Upper lobe of left lung (tissue), 6 donors: ENCODE measurements at places on chromosomes 2 and 18. TPM values are rescaled to one million over a fixed set of nuclear protein-coding genes. Genes with fewer than 3 reads are reported as not detected.

GRCh38 chr2:21032338-21033236, 11.3 kb downstream of the APOB start:
- DNase-seq, result peak; percentile 10

DNA sequence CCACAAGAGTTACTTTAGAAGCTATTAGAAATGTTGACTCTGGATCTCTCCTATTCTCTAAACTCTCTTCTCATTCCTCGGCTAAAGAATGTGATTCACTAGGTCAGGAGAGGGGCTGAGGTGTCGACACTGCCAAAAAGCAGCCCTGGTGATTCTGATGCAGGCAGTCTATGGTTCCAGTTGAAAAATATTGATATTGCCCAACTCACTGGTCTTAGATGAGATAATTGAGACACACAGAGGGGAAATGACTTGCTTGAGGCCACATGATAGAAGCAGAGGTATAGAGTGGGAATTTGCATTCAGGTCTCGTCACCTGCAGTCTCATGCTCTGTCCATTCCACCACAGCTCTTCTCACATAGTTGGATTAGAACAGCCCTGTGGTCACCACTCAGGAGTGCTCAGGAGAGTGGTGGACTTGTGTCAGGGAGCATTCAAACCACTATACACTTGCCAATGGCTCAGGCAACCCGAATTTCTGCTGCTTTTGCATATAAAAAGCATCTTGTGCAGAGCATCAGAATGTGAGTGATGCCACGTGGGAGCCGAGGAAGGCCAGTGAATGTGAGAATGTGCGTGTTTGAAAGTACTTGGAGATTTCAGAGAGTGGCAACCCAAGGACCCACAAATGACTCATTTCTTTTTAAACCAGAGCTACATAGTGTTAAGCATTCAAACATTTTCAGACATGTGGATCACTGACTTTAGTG, 65.1 kb upstream of the CTLA4 start:
- DNase-seq, result no peak

DNA sequence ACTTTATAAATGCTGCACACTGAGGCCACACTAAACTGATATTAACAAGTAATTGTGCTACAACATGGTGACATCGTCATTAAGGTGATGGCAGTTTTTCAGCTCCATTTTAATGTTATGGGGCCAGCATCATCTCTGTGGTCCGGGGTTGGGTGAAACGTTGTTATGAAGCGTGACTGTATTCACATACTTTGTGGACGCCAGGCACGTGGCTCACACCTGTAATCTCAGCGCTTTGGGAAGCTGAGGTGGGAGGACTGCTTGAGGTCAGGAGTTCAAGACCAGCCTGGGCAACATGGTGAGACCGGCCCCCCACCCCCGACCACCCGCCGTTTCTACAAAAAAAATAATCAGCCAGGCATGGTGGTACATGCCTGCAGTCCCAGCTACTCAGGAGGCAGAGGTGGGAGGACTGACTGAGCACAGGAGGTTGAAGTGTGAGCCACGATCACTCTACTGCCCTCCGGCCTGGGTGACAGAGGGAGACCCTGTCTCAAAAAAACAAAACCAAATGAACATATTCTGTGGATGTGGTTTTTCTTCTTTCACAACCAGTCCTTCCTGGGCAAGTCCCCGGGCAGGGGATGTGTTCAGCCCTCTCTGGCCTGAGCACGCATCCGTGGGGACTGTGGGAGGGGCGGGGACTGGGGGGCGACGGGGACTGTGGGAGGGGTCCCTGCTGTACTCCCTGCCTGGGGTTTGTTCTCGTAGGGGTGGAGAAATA, 12.9 kb upstream of the GAL3ST2 start:
- peak; percentile 17 for DNase-seq

DNA sequence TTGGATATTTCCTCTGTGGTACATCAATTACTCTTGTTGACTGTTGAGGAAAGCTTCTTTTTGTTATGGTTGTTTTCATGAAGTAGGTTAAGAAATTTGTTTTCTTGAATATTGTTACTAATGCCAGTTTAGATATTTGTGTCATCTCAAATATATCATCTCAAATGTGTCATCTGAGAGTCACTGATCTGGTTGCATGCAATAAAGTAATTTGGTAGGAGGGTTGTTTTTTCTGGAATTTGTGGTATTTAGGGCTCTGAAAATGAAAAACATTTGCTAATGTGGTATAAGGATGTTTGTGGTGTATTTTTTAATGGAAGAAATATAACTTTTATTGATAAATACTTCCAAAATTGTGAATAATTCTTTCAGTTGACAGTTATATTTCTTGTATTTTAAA, 117.7 kb downstream of the GREB1L start:
- no peak for DNase-seq

GRCh38 chr18:57014772-57015413, 132.0 kb upstream of the BOD1L2 start:
- DNase-seq, result no peak

DNA sequence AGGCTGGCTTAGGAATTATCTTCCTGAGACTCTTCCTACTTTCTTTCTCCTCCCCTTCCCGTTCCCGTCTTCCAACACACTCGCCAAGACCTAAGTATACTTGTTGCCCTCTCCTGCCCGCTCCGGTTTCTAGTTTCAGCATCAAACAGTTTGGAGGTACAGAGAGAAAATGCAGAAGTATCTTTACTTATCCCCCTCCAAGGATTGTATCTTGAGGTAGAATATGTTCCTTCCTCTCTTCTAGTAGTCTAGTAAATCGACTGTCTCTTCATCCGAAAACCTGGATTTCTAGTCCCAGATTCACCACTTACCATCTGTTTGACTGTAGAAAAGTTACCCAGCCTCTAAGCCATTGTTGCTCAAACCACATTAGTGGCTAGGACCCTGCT, 755 bp downstream of the EIF4E2 start:
- DNase-seq, result no peak

GRCh38 chr18:58163004-58163590, 119.1 kb downstream of the NEDD4L start:
- no peak for DNase-seq

GRCh38 chr2:217801115-217801531, 201.7 kb downstream of the TNS1 start:
- no peak for DNase-seq

DNA sequence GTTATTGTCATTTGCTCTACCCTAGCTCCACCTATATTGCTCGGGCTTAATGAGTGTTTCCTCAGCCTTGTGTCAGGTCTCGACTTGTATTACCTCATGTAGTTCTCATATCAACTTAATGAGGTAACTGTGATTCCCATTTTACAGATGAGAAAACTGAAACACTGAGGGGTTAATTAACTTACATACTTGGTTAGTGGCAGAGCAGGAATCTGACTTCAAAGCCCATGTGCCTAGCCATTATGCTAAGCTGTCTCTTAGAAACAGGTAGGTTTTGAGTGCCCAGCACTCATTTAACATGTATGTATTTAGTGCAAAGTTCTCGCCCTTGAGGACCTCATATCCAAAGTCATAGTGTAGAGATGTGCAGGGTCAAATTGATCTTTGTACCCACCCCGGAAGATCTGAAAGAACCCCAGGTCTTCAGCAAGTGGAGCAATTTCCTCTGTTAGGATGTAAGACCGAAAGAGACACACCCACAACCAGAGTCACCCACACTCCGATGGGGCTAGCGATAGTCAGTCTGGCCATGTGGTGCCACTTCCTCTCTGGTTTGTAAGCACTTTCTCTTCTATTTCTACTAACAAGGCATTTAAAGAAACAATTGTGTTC, 121.0 kb upstream of the SLC39A10 start:
- no peak for DNase-seq

GRCh38 chr2:38483776-38484501, 106.9 kb upstream of the ATL2 start:
- no peak for DNase-seq

DNA sequence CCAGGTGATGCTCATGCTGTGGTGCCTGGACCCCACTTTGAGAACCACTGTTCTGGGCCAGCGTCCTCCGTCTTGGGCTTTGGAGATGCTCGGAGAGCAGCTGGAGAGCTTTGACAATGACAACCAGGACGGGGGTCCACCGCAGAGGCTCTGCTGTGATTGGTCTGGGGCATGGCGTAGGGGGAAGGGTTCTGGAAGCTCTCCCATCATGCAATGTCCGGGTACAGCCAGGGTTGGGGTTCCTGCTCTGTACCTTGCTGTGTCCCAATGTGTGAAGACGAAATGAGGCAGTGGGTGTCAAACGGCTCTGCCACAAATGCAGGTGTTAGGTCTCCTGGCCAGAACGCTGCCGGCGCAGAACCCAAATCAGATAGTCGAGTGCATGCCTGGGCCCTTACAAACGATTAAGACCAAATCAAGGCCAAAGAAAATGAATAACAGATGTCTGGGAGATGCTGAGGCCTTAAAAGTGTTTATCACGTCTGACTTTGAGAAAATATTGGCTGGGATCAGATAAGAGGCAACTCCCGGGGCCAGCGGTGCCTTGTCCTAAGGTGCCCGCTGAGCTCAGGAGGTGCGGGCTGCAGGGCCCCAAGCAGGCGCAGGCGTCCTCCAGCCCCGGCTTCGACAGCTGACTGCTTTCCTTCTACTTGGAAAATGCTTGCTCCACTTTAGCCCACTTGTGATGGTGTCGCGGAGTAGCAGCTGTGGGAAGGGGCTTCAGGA, 117.2 kb downstream of the VAPA start:
- DNase-seq, result no peak

DNA sequence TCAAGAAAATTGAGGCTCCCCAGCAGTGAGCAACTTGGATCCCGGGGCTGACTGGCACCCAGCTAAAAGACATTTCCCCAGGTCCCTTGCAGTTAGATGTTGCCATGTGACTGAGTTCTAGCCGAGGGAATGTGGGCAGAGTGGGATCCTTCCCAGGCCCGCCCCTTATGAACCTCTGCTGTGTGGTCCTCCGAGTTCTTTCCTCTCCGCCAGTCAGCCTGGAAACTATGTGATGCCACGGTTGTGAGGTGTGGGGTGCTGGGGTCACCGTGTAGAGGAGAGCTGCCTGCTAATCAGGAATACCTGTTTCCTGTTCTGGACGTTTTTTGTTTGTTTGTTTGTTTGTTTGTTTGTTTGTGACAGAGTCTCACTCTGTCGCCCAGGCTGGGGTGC, 45.5 kb downstream of the TMEM37 start:
- DNase-seq, result peak; percentile 14

Gene GAL3ST2
- total RNA-seq, result 0.91 TPM

Gene DOK6
- total RNA-seq, result 4.4 TPM

Gene STPG4
- 0.40 TPM for total RNA-seq

Gene TUBA4B
- 0.26 TPM for total RNA-seq

Gene CCDC85A
- total RNA-seq, result 16.8 TPM
